ENCODE measurements at places on chromosomes 2 and 18. TPM values are rescaled to one million over a fixed set of nuclear protein-coding genes. Genes with fewer than 3 reads are reported as not detected.
A peak's percentile ranks its signal among the peaks of the same experiment; 100 is the strongest.

- no peak overlapping the region for H3K4me3 ChIP-seq
- no peaks in the 10 kb centered on the region for H3K36me3 ChIP-seq
- no peaks in the 10 kb centered on the region for H3K27me3 ChIP-seq
- no peak overlapping the region for H3K27ac ChIP-seq
- no peaks in the 10 kb centered on the region for H3K4me1 ChIP-seq
Measured at GRCh38 chr2:12227941-12228608, 481.6 kb downstream of the LPIN1 start.

DNA sequence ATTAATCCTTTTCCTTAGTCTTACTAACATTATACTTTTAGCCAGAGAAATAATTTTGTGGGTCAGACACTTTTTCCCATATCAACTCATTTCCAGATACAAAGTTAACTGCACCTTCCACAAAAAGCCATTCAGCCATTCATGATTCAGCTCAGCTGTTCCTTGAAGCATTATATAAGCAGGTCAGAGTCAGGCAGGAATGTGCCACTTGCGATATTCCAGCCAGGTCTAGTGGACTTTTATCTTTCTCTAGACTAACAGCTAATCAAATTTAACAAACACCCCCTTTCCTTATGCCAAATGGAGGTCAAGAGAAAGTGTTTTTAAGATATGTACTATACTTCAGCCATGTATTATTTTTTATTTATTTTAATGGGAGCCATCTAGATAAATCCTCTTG is 75.6 kb upstream of the EPB41L3 start:
- DNase-seq = peak; percentile 28
- H3K4me1 ChIP-seq = no peaks in the 10 kb centered on the region
- no peak overlapping the region for H3K4me3 ChIP-seq
- no peak overlapping the region for H3K27ac ChIP-seq
- H3K27me3 ChIP-seq = no peaks in the 10 kb centered on the region

DNA sequence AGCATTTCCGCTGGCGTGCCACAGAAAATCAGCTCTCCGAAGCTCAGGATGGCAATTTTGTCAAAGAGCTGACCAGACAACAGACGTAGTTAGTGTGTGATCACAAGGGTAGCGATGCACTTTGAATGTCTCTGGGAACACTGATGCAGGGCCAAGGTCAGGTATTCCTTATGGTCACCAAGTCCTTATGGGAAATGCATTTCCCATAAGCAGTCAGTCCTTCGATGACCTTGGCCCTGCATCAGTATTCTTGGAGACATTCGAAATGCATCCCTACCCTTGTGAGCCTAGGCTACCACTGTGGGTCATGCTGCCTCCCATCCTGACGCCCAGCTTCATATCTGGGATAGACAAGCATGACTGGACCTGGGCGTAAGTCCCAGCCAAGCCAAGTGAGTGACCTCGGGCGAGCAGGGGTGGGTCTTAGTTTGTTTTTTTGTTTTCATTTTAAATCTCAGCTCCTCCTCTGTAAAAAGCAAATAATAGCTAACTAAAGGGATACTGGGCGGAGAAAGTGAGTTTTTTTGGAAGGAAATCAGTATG is 13.6 kb downstream of the ABCG5 start:
- DNase-seq = no peak
- H3K27me3 ChIP-seq = no peaks in the 10 kb centered on the region

L3MBTL4 gene
- polyA plus RNA-seq = 4.3 TPM

DNA sequence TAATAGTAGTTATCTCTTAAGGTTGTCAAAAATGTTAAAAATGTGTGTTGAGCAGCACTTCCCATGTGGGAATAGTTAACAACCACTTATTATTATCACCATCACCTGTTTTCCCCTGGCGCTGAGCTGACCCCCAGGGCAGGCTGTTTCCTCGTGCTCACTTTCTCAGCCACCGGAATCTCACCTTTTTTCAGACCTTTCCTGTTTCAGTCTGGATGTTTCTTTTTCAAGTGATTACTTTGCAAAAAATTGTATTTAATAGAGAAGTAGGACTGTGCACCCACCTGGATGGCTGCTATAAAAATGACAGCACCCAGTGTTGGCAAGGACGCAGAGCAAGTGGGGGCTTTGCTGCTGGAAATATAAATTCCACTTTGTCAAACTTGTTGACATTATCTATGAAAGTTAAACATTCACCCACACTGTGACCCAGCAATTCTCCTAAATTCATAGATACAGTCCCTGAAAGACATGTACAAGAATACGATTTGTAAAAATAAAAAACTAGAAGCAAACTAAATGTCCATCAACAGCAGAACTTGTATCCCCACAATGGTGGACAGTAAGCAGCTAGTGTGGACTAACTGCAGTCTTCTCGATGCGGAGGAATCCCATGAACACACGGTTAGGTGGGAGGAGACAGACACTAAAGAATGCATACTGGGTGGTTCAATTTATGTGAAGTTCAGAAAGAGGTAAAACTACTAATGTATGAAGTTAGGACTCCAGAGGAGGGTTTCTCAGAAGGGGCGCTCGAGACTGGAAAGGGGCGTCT is 66.5 kb downstream of the SOWAHC start:
- no peaks in the 10 kb centered on the region for H3K36me3 ChIP-seq
- no peaks in the 10 kb centered on the region for H3K4me1 ChIP-seq
- H3K27me3 ChIP-seq = no peaks in the 10 kb centered on the region
- no peak overlapping the region for H3K27ac ChIP-seq
- no peak overlapping the region for H3K4me3 ChIP-seq
- DNase-seq = peak; percentile 69

DNA sequence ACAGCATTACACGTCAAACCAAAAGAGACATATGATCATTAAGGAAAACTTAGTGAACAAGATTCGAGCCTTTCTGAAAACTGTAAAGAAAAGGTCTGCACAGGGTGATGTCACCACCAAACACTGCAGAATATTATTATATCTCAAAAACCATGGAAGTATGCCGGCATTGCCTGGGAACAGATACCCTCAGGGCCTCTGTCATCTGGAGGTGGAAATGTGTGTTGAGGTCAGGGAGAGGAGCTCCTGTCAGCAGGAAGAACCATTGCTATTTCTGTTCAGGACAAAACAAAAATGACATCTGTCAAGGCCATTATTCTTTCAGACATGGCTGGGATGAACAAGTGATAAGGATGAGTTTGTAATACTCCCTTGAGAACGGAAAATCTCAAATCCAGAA is 365.9 kb upstream of the TRIB2 start:
- DNase-seq = no peak
- no peak overlapping the region for H3K27ac ChIP-seq
- no peaks in the 10 kb centered on the region for H3K27me3 ChIP-seq

GAREM2 gene
- 1.2 TPM for polyA plus RNA-seq

GRCh38 chr2:190653231-190653630 is 4.3 kb downstream of the NAB1 start:
- no peak overlapping the region for H3K4me3 ChIP-seq
- H3K4me1 ChIP-seq = no peaks in the 10 kb centered on the region
- H3K27me3 ChIP-seq = no peaks in the 10 kb centered on the region
- no peak overlapping the region for H3K27ac ChIP-seq
- no peak for DNase-seq

DNA sequence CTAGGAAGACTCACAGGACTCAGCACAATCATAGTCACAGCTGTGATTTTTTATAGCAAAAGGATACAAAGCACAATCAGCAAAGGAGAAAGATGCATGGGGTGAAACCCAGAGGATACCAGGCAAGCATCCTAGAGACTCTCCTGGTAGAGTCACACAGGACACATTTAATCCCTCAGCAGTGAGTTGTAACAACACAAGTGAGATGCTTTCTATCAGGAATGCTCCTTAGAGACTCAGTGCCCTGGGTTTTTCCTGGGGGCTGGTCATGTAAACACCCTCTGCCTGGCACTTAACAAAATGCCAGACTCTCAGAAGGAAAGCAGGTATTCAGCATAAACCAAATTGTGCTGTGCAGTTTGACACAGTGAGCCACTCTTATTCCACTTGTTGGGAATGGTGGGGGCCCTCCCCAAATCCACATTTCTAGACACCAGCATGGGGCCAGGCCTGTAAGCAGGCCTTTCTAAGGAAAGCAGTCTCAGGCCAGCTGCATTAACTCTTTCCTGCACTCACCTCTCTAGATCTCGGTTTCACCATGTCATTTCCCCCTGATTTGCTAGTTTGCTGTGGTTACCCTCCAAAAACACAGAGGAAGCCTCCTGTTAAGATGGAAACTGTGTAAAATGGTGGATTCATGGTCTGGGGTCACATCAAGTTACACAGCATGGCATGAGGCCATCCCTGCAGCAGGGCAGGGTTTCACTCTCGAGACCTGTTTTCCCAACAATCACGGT is 16.9 kb upstream of the RNU4ATAC start:
- H3K4me3 ChIP-seq = no peak overlapping the region
- no peak for DNase-seq
- H3K4me1 ChIP-seq = no peaks in the 10 kb centered on the region
- no peaks in the 10 kb centered on the region for H3K27me3 ChIP-seq
- H3K36me3 ChIP-seq = peaks cover 40% of the 10 kb centered on the region

SIX3 gene
- not detected for polyA plus RNA-seq

CTAGE1 gene
- polyA plus RNA-seq = 0.10 TPM

DNA sequence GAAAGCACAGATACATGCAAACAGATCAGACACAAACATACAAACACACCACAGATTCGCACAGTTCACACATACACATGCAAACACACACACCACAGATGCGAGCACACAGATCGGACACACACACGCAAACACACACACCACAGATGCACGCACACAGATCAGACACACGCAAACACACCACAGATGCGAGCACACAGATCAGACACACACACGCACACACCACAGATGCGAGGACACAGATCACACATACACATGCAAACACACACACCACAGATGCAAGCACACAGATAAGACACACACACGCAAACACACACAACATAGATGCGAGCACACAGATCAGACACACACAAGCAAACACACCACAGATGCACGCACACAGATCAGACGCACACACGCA is 149.0 kb downstream of the PXDN start:
- H3K27ac ChIP-seq = no peak overlapping the region
- no peak for DNase-seq
- H3K36me3 ChIP-seq = no peaks in the 10 kb centered on the region

OTOF gene
- polyA plus RNA-seq = 0.22 TPM

C2orf92 gene
- polyA plus RNA-seq = 8.6 TPM

DNA sequence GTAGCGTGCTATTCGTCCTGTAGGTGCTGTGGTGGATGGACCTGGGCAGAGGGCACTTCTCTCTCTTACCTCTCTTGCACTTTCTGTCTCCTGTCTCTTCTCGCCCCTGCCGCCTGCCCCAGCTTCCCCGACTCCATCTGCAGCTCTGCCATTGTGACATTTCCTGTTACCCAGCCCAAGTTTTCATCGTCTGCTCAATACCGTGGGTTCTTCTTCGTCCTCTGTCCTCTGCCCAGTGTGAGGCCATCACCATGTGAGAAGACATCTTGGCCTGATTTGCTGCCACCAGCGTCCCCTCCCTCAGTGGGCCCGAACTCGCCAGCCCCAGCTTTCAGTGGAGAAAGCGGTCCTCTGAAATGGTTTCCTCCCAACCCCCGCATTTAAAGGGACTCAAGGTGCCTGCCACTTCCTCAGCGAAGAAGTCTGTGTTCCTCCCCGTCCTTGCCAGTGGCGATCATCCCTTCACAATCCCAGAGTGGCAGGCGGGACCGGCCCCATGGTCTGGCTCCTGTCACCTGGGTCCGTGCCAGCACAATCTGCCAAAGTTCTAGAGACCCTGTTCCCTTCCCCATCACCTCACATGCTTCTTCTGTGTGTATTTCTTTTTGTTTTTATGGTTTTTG is 18.0 kb downstream of the TGOLN2 start:
- no peaks in the 10 kb centered on the region for H3K27me3 ChIP-seq
- DNase-seq = no peak
- peaks cover 10% of the 10 kb centered on the region for H3K4me1 ChIP-seq
- H3K27ac ChIP-seq = no peak overlapping the region

AUP1 gene
- 136 TPM for polyA plus RNA-seq

NABP1 gene
- 142 TPM for polyA plus RNA-seq

- H3K27ac ChIP-seq = no peak overlapping the region
- H3K27me3 ChIP-seq = peaks cover 21% of the 10 kb centered on the region
- peak overlapping the region; percentile 40 for H3K4me3 ChIP-seq
- no peaks in the 10 kb centered on the region for H3K36me3 ChIP-seq
- peak; percentile 66 for DNase-seq
Measured at GRCh38 chr2:25042321-25043240, 705 bp downstream of the EFR3B start.

GRCh38 chr18:46214435-46214834 is 110.2 kb downstream of the HAUS1 start:
- no peak for DNase-seq
- H3K4me1 ChIP-seq = no peaks in the 10 kb centered on the region
- no peak overlapping the region for H3K27ac ChIP-seq
- no peak overlapping the region for H3K4me3 ChIP-seq
- no peaks in the 10 kb centered on the region for H3K27me3 ChIP-seq
- peaks cover 4% of the 10 kb centered on the region for H3K36me3 ChIP-seq

DNA sequence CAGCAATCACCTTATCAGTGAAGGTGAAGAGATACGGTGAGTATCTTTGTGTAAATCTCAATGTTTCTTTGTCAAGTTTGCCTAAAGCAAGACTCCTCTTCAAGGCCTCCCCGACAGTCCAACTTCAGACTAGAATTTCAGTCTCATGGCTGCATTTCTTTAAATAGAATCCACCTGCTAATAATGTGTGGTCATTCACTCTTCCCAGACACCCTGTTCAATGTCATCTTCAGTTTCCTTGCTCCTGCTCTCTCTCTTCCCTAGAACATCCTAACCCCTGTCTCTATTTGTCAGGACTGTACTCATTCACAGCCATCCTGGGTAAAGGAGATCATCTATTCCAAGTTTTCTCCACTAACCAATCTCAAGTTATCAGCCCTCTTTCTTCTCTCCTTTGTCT is 267.3 kb downstream of the EN1 start:
- no peaks in the 10 kb centered on the region for H3K27me3 ChIP-seq
- H3K36me3 ChIP-seq = no peaks in the 10 kb centered on the region
- no peak overlapping the region for H3K27ac ChIP-seq
- no peak overlapping the region for H3K4me3 ChIP-seq
- no peaks in the 10 kb centered on the region for H3K4me1 ChIP-seq

DNA sequence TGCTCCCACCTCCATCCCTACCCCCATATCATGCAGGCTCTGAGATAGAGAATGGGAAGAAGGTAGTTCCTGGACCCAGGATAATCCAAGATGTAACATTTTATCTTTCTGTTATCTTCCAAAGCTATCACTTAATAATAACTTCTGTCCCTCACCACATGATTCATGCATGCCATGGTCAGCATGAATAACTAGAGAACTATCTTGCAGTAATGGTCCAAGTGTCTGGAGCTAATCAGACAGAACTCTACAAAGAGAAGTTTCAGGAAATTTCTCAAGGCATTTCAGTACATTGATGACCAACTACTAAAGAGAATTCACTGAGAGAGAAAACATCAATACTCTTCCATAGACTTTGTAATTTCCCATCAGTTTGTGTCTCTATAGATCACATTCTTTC is 1469.7 kb upstream of the PIK3C3 start:
- DNase-seq = no peak
- H3K4me1 ChIP-seq = no peaks in the 10 kb centered on the region
- H3K4me3 ChIP-seq = no peak overlapping the region
- H3K27ac ChIP-seq = no peak overlapping the region
- H3K36me3 ChIP-seq = no peaks in the 10 kb centered on the region
